ENCODE measurements at places on chromosomes 5 and 9.

GRCh38 chr9:133403766-133404453 is 13.9 kb downstream of the REXO4 start:
- DNase-seq, result no peak

GRCh38 chr5:11289208-11289607 is 528.2 kb upstream of the DAP start:
- DNase-seq, result no peak

DNA sequence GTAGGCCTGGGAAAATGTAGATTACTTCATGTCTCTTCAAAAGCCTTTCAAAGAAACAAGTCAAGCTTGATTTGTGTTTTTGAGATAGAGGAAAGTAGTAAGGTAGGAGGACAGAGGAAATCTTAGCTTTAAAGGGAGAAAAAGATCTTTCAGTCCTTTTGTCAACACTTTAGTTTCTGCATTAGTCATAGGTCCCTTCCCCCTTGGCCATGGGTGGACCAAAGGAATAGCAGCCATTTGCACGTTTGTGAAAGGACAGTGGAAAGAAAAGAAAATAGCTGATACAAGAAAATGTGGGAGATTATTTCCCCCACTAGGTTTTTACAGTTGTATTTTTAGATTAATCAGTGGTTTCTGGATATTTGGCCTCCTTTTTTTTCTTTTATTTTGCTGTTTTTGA is 121.9 kb upstream of the GRHPR start:
- no peak for DNase-seq

- no peak for DNase-seq
These were observed 844 bp downstream of the POLR3G start for GRCh38 chr5:90475436-90475980.

GRCh38 chr5:76960004-76960625 is 7.3 kb downstream of the CRHBP start:
- DNase-seq, result no peak

- DNase-seq, result no peak
These were observed 123.9 kb downstream of the DOCK8 start for GRCh38 chr9:338602-339001.

GRCh38 chr5:132267166-132267739 is 9.8 kb downstream of the PDLIM4 start:
- DNase-seq, result no peak

DNA sequence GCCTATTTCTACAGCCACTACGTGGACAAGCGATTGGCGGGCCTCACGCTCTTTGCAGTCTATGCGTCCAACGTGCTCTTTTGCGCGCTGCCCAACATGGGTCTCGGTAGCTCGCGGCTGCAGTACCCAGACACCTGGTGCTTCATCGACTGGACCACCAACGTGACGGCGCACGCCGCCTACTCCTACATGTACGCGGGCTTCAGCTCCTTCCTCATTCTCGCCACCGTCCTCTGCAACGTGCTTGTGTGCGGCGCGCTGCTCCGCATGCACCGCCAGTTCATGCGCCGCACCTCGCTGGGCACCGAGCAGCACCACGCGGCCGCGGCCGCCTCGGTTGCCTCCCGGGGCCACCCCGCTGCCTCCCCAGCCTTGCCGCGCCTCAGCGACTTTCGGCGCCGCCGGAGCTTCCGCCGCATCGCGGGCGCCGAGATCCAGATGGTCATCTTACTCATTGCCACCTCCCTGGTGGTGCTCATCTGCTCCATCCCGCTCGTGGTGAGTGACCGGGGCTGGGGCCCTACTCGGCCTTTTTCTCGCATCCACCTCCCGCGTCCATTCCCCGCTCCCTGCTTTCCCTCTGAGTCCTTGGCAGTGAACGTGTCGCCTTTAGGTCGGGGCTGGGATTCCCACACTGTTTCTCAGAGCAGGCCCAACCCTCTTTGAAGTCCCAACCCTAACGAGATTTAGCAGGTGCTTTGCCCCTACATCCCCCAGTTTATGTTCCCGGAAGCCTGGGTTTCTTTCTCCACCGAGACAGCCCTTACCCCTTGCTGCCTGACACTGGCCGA is 1.8 kb downstream of the PTGER4 start:
- DNase-seq, result no peak

- DNase-seq, result no peak
These were observed 494 bp downstream of the CERT1 start for GRCh38 chr5:75510836-75511434.

GRCh38 chr9:117044241-117044640 is 357.1 kb downstream of the TRIM32 start:
- DNase-seq, result no peak

DNA sequence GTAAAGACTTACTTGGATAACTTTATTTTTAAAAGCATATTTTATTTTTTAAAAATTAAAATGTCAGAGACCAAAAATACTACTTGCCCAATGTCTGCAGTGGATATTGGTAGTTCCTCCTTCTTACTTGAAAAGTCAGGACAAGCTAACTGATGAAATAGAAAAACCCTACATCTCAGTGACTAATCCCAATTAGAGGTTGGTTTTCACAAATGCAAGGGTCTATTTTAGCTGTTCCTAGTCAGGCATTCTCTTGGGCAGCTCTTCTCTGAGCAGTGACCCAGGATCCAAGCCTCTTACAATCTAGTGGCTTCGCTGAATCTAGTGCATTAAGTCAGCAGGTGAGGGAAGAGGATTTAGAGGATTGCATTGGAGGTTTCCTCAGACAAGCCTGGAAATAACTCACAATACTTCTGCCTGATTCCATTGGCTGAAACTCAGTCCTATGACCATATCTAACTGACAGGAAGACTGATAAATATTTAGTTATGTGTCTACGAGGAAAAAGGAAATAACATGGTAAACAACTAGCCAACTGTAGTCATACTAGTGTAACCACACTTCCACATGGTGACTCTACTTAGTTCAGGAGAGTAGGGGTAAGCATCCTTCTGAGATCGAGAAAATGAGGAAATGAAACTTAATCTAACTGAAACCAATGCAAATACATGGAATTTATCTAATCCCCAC is 34.2 kb upstream of the MIER3 start:
- DNase-seq, result no peak

GRCh38 chr9:123267481-123268198 is 746 bp downstream of the STRBP start:
- no peak for DNase-seq

- DNase-seq, result no peak
These were observed 12.1 kb downstream of the FAM78A start for GRCh38 chr9:131264231-131264630.

DNA sequence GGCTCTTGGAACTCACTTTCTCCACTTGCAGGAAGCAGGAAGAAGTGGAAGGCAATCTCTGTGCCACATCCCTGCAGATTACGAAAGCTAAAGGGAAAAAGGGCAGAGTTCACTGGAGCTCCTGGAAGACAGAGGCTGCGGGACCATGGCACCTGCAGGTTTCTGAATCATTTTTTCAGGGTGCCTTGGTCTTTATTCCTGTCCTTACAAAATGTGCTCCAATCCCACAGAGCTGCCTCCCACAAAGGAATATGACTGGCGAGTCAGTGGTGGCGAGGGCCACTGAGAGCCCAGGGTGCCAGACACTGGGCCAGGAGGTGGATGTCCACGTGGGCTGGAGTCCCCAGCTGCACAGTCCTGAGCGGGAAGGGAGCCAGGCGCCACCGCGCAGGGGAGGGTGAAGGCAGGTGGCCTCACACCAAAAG is 183.0 kb downstream of the FANCC start:
- DNase-seq, result no peak
